Endothelial cell of umbilical vein (primary cell): ENCODE measurements at places on chromosomes 12 and 14. TPM values are rescaled to one million over a fixed set of nuclear protein-coding genes. Genes with fewer than 3 reads are reported as not detected.

RNASE7 gene
- polyA plus RNA-seq = not detected in 2 replicates

UNC79 gene
- not detected in 2 replicates for polyA plus RNA-seq

SLC5A8 gene
- not detected in 2 replicates for polyA plus RNA-seq

TUBA1C gene
- 2,063 and 2,352 TPM in 2 replicates for polyA plus RNA-seq

RERGL gene
- polyA plus RNA-seq = not detected in 2 replicates
